Activated T-helper 1 cell treated with Interleukin-2 at 50 U/mL for 16 hours (primary cell): ENCODE measurements at places on chromosomes 3 and 15.

DNA sequence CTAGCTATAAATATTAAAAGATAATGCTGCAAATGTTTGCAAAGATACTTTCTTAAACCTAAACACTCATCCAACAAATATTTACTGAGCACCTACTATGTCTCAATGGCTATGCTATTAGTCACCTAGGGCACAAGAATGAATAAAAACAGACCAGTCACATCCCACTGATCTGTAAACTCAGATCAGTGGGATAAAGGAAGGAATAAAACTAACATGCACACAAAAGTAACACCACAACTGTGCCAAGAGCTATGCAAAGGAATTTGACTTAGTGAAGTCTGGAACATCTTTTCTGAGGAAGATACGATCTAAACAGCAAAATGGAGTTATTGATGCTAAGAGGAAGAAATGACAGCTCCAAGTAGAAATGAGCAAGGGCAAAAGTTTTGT lies 56.6 kb downstream of the CBLB start:
- DNase-seq: no peak

GRCh38 chr3:186931532-186932280 lies 1.4 kb downstream of the ST6GAL1 start:
- peak; percentile 61 for DNase-seq

GRCh38 chr3:72380193-72380592 lies 468.1 kb downstream of the SHQ1 start:
- DNase-seq: no peak

- no peak for DNase-seq
These were observed 223.3 kb downstream of the FAM43A start for GRCh38 chr3:194908972-194909371.

- DNase-seq: no peak
These were observed 61.4 kb upstream of the CLDN18 start for GRCh38 chr3:137948400-137949072.
